Progenitor cell of endocrine pancreas (in vitro differentiated cells): ENCODE measurements at places on chromosomes 6 and 20.

- no peak for DNase-seq
Observed at GRCh38 chr20:7693761-7694160, 246.5 kb downstream of the HAO1 start.

GRCh38 chr20:48490961-48491831, 336.6 kb downstream of the PREX1 start:
- DNase-seq = no peak

GRCh38 chr6:105810922-105811482, 275.1 kb upstream of the PRDM1 start:
- no peak for DNase-seq

DNA sequence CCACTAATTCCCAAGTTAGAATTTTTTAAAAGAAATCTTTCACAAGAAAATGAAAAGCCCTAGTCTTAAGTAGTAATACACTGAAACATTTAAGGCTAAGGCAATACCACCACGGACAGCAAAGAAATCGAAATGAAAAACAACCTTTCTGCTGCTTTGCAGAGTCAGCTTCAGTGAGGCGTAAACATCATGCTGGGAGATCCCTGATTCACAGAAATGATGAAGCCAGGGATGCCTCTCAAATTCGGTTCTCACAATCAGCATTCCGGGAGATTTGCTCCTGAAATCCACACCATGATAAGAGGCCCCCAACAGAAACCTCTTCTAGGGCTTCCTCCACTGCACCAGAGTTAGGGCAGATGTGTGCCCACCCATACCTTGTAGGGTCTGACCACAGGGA, 18.6 kb downstream of the RRBP1 start:
- DNase-seq = no peak

GRCh38 chr6:99344289-99344688, 5.2 kb downstream of the FAXC start:
- DNase-seq = no peak
